ENCODE measurements at places on chromosomes 7 and 10.

DNA sequence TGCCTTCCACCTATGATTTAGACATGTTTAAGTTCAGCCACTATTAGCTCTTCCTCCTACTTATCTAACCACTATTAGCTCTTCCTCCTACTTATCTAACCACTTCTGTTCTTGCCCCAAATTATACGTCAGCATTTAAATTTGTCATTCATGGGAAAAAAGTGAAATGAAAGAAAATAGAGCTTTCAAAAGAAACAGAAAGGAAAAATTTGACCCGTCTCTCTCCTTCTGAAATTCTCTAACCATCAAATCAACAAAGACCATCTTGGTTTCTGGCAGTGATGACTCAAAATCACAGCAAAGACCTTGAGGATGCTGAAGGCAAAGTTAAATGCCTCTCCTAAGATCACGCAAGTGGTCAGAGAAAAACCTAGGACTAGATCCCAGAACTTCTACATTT lies 2.6 kb downstream of the LIPA start:
- no peak for DNase-seq

DNA sequence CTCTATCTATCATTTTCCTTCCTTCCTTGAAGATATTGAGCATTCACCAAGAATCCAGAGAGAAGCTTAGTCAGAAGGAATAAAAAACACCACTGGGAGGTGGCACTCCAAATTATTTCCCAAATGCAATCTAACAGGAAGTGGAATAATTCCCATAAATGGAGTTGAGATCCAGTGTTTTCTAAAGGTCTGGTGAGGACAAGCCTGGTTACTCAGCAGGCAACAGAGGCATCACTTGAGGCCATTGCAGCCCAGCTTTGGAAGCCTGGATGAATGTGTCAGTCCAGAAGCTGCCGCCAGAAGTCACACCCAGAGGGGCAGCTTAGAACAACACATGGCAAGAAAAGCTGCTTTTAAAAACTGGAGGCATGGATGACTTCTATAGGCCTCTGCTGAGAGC lies 288.9 kb upstream of the KLF6 start:
- no peak for DNase-seq

GRCh38 chr7:100763556-100764140 lies 30.3 kb downstream of the ZAN start:
- DNase-seq: no peak

GRCh38 chr7:121195874-121196273 lies 132.9 kb upstream of the WNT16 start:
- DNase-seq: peak; percentile 26

DNA sequence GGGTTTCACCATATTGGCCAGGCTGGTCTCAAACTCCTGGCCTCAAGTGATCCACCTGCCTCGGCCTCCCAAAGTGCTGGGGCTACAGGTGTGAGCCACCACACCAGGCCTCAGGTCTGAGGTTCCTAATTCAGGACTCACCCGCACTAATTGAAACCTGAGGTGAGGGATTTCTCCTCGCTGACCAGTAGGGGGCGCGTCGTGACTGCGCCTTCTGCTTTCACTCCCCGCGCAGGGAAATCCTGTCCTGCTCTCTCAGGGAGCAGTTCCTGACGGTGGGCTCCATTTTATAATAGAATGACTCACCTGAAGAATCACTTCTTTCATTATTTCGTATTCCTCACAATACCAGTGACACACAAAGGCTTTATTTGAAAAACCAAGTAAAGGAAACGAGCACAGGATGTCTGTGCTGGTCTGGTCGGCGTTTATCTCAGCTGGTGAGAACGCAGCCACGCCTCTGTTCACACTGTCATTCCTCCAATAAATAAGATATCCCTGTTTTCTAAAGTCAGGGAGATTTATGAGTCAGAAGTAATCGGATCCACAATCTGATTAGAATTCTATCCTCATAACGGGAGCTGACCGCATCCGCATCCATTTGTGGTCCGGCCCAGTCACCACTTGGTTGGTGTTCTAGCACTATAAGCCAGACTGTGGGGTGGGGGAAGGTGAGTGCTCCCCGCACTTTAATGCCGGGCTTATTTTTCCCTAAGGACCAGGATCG lies 35.4 kb downstream of the BAG3 start:
- DNase-seq: peak; percentile 89

DNA sequence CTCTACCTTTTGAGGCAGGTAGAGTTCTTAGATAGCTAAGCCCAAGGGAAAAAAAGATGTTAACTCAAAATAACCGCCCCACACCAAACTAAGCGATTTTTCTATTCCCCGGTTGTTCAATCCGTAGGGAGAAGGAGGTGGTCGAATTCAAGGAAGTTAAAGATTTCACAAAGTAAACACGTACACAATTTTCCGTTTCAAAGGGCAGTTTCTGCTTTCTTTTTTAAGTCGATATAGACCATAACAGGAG lies 842 bp downstream of the KBTBD2 start:
- peak; percentile 39 for DNase-seq

- DNase-seq: no peak
Observed at GRCh38 chr7:47427051-47427643, 154.8 kb downstream of the TNS3 start.

GRCh38 chr10:89846786-89847185 lies 145.4 kb downstream of the KIF20B start:
- DNase-seq: no peak

GRCh38 chr10:89518876-89519842 lies 16.2 kb downstream of the SLC16A12 start:
- no peak for DNase-seq

GRCh38 chr7:120337308-120337907 lies 64.4 kb downstream of the KCND2 start:
- no peak for DNase-seq

DNA sequence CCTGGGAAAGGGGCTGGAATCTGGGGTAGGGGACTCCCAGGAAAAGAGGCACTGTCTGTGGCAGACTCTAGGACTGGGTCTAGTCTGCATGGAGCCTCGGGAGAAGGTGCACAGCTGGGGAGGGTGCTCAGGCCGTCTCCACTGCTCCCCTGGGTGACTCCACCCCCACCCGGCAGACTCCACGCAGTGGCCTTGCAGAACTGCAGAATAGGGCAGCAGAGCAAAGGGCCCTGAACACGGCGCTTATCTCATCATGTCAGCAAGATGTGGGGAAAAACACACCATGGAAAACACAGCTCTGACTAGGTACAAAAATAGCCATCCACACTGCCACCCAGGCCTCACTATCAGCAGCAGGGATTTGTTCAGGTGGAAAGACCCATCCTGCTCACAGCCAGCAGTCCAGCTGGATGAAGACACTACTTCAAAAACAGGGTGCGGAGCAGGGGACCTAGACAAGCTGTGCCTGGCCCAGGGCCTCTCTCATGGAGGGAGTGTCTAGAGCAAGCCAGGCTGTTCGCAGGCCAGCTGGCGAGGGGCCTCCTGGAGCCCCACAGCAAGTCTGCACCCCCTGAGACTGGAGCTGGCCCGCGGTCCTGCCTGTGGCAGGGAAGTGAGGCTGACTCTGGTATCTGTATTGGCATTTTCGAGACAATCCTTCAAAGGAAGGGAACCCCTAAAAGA lies 11.7 kb downstream of the MAT1A start:
- no peak for DNase-seq

DNA sequence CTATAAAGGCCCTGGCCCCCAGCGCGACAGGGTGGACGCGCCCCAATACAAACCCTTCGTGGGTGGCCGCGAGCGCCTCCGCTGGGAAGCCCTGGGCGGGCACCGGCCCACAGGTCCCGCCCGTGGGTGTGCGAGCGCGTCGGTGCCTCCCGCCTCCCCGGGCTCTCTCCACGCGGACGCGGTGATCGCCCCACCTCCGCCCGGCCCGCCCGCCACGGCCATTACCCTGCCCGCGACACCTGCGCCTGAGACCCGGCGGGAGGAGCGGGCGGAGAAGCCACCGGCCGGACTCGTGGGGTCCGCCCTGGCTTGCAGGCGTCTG lies 81.2 kb downstream of the PAX2 start:
- DNase-seq: no peak

DNA sequence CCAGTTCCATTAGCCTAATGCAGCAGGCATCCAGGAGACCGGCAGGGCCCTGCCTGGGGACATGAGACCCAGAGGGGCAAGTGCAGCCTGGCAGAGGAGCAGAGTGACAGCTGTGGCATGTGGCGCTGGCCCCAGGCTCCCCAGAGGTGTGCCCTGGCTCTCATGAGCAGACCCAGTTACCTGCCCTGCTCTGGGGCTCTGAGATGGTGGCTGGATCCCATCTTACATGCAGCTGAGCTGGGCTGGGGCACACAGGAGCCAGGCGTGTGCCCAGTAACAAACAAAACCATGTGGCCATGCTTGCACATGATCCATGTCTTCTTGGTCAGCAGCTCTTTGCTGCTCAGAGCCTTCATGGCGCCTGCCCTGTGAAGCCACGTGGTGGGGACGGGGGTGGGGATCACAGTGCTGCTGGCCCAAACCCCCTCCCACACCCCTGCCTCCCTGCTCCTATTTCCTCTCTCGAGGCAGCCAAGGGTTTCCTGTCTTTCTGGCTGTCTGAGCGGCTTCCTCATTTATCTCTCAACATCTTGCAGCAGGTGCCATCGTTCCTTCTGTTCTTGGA lies 40.3 kb upstream of the GTF2I start:
- DNase-seq: peak; percentile 44

DNA sequence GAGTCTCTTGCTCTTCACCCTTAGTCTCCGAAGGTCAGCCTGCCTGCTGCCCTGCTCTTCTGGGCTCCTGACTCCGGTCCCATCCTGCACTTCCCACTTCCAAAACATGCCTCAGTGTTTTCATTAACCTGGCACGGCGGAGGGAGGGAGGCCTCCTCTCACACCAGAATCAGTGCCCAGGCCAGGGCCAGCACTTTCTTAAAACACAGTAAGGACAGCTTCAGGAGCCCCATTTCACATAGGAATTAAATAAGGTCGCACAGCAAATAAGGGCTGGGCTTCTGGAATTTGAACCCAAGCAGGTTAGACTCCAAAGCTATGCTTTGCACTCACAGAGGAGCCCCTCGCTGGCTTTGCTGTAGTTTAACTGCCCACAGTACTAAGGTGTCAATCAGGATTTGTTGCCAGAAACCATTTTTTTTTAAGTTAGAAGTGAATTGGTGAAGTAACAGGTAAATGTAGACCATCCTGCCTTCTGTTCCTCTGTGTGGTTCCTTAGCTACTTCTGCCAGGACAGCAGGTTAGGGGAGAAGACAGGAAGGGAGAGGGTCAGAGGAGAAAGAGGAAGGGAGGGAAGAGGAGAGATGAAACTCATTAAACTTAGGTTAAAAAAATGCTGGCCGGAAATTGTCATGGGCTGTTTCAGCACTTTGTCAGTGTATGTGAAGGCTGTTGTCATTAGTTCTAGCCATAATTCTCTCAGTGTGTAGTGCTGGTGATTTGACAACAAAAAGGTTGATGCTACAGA lies 1.1 kb downstream of the RASSF4 start:
- no peak for DNase-seq

GRCh38 chr7:118311121-118311836 lies 86.8 kb downstream of the ANKRD7 start:
- no peak for DNase-seq

DNA sequence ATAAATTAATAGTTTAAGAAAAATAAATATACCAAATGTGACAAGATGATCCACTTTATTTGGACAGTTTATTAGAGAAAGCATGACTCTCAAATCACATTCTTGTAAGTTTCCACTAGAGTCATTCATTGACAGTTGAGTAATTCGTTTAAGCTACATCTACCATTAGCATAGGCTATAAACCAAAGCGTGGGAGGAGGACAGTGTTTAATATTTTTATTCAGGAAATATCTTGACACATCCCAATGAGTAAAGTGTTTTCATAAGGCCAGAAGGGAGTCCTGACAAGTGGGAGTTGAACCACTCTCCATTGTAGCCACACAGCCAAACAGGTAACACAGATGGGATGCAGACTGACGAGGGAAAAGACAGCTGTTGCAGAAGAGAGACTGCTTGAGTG lies 386.5 kb upstream of the SEMA3D start:
- DNase-seq: no peak

- no peak for DNase-seq
Observed at GRCh38 chr7:36910401-36910800, 186.1 kb upstream of the AOAH start.

GRCh38 chr10:14325325-14325955 lies 5.3 kb downstream of the FRMD4A start:
- DNase-seq: peak; percentile 30

DNA sequence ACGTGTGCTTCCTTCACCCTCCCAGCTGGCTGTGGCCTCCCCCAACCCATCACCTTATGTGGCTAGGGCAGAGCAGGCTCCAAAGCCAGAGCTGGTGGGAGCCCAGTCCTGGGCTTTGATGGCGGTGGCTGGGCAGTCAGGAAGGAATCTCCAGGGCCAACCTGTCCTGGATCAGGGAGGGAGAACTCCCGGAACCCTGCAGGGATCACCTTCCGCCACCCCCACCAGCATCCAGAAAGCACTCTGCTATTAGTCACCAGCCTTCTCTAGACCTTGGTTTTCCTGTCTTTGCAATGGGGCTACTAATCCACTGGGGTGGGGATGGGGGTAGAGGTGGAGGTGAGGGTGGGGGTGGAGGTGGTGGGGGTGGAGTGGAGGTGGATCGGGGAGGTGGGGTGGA lies 139.0 kb downstream of the ZMIZ1 start:
- no peak for DNase-seq

GRCh38 chr7:6917258-6917657 lies 91.2 kb upstream of the CCZ1B start:
- no peak for DNase-seq

DNA sequence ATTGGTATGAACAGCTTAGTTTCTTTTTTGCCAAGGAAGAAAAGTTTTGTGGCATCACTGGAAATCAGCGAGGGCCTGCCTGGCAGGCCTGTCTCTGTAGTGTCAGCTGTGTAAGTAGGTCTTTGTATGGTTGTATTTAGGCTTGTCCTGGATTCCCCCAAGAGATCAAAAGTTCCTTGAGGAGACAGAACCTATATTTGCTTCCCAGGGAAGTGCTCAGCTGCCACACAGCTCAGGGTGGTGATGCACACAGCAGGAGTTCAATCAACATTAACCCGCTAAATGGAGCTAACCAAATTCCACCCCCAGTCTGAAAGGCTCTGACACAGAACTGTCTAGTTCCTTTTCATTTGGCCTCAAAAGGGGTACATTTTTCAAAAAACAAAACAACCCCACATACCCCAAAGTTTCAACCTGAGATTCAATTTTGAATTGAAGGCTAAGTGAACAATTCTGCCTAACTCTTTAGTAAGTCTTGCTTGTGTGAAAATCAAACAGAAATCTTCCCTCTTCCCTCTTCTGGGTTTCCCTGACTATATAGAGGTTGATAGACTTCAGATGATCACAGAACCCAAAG lies 124.4 kb downstream of the CLEC2L start:
- peak; percentile 30 for DNase-seq

- DNase-seq: peak; percentile 34
Observed at GRCh38 chr7:112665709-112666108, 124.5 kb downstream of the TMEM168 start.

DNA sequence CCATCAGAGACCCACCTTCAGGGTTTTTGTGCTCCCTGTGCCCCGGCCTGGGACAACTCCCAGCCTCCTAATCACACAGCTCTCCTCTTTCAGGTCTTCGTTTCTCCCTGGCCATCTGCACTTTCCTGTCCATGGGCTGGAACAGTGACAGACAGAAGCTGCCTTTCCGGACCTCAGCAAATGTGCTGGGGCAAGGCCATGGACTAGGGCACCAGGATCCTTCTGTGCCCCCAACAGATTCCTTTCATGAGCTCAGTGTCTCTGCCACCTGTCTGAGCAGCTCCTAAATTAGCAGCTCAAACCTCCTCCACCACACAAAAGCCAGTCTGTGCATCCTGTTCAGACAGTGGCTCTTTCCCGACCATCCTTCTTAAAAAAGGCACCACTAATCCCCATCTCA lies 41.9 kb upstream of the FRMD4A start:
- no peak for DNase-seq

GRCh38 chr7:42167206-42167605 lies 69.8 kb downstream of the GLI3 start:
- no peak for DNase-seq
